ENCODE measurements at places on chromosomes 6 and 20.

DNA sequence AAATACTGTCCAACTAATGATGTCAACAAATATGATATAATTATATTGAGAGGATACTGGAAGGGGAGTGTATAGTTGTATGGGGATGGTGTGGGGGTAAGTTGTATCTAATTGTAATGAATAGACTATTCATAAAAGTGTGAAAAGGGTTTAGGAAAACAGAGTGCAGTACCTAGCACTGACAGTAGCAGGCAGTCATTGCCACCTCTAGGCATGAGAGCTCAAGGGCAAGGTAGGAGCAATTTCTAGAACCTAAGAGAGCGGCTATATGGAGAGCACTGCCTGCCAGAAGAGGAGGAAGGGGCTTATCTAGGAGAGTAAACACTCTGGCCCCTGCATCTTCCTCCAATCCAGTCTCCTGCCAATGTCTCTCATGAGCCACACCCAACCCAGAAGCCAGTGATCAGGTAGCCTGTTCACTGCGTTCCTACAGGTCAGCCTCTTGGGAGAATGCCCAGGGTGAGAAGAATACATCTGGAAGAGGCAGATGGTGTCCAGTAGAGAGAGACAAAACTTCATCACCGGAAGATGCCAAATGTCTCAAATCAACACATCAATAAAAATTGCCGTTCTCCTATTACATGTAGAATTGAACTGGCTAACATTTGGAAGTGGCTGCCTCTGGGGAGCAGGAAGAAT, 200.0 kb downstream of the LY86 start:
- no peak for DNase-seq

DNA sequence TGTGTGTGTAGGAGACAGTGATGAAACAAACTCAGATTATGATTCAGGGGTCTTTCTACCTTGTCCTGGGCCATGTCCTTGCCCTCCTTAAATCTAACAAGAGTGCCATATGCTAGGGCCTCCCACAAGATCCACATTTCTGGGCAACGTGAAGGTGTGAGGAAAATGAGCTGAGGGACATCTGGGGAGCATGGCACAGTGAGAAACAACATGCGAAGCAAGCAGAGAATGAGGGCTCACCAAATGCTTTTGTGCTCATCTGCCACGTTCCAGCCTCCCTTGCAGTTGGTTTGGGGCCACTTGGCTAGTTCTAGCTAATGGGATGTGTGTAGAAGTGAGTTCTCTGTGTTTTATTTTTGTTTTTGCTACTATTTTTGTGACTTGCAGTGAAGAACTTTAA, 21.4 kb upstream of the RNF182 start:
- no peak for DNase-seq

DNA sequence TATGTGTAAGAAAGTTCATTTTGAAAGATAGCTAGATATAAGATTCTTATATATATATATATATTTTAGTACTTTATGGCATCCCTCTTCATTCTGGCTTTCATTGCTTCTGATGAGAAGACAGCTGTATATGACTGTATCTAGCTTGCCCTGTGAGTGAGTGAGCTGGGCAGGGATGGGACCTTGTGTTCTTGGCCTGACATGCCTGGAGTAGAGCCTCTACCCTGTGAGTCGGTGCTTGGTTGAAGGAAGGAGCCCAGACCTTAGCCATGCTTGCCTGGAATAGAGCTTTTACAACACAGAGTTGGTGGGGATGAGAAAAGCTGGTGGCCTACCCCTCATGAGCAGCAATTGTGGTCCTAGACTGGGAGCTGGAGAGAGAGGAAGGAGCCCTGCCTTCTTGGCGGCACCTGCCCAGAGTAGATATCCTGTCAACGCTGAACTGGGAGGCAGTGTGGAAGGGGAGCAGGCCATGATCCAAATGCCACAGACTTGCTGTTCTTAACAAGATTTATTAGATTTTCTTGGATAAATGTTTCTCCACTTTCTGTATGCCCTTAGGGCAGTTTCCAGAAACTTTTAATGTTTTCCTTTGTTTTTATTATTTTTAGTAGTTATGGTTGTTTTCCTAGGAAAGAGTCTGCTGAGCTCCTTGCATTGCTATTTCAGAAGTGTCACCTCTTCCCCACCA, 31.6 kb downstream of the FIG4 start:
- DNase-seq: no peak

GRCh38 chr6:39428816-39429215, 106.3 kb upstream of the KCNK16 start:
- DNase-seq: no peak

- no peak for DNase-seq
These were observed 14.0 kb downstream of the RBL1 start for GRCh38 chr20:37081717-37082289.

DNA sequence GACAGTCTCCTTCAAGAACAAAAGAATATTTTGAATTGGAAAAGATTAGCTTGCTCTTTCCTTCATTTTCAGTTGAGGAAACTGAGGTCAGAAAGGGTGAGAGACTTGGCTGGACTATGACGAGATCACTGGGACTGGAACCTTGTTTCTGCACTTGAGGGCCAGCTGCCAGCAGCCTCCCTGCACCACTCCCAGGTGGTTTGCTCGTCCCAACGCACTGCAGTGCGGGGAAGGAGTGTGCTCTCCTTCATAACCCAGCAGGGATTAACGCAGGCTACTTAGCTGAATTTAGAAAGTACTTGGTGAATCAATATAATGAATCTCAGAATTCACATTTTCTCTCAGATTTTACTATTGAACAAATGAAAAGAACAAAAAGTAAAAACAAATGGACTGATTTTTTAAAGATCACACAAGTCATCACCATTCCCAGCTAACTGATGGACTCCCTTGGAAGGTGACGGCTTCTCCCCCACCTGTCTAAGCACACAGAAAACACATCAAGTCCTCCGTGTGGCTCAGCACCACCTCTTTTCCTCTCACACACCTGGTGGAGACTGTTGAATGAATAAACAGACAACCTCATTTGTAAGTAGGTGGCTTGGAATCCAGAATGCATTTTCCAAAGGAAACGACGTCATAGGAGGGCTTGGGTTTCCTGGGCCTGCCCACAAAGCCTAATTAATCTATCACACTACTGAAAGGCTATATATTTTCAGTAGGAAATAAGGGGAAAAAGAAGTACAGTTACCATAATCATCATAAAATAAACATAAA, 121.0 kb downstream of the QRSL1 start:
- DNase-seq: no peak

GRCh38 chr6:65979120-65979519, 272.1 kb upstream of the EYS start:
- no peak for DNase-seq

GRCh38 chr20:52847731-52848359, 124.3 kb upstream of the TSHZ2 start:
- DNase-seq: no peak

- DNase-seq: no peak
These were observed 52.9 kb downstream of the NOX3 start for GRCh38 chr6:155402656-155403304.

DNA sequence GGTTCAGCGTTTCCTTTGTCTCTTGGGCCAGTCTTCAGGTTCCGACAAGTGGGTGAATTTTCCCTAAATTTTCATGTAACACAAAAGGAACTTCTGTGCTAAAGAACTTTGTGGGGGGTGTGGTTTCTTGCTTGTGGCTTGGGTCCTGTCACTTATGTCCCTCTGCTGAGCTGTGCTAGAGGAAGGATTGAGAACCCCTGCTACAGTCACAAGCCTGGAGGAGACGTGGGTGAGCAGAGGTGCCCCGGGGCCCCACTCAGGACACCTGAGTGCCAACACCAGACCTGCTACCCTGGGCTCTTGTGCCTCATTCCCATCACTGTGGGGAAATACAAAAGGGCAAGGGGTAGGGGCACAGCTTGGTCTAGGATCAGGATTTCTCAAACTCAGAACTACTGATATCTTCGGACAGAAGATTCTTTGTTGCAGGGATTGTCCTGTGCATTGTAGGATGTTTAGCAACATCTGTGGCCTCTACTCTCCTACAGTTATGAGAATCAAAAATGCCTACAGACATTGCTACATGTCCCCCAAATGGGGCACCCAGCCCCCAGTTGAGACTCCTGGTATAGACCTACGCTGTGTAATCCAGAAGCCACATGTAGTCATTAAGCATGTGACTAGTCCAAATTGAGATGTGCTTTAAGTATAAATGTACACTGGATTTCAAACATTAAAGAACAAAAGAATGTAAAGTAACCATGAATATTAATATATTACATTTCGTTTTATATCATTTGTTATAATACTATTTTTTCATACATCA, 128.7 kb downstream of the LY86 start:
- no peak for DNase-seq

DNA sequence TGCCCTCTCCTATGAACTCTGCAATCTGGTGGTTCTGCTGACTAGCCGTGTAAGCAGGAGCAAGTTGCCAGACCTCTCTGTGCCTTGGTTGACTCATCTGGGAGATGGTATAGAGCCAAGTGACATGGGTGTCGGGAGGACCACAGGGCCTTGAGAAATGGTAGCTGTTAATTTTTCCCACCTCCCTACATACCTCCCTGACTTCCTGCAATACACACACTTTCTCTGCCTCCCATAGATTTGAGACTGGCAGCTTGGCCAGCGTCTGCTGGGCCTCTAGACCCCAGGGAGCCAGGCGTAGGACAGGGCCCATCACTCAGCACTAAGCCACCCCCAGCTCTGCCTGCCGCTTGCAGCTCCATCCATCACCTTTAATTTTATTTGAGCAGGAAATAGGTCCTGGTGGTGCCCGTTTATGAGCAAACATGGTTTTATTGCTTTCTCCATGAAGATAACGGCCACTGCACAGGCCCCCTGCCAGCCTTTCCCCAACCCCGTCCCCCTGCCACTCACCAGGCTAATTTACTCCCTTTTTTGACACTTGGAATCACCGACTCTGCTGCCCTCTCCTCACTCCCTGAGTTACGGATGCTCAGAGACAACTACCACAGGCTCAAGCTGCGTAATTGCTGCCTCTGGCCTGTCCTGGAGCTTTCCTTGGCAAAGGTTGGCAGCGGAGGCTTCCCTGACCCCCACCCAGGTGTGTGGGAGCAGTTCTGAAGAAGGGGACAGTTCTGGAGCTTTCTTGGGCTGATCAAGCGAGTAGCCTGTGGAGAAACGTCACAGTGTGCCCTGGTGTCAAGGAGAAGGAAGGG, 11.1 kb downstream of the GLP1R start:
- DNase-seq: no peak

GRCh38 chr6:111503660-111504059, 20.6 kb upstream of the REV3L start:
- DNase-seq: no peak

GRCh38 chr6:16618962-16619361, 142.3 kb downstream of the ATXN1 start:
- no peak for DNase-seq

- DNase-seq: no peak
These were observed 17.1 kb upstream of the MLN start for GRCh38 chr6:33820784-33821520.

- no peak for DNase-seq
These were observed 199.5 kb upstream of the KCNK16 start for GRCh38 chr6:39521958-39522357.

DNA sequence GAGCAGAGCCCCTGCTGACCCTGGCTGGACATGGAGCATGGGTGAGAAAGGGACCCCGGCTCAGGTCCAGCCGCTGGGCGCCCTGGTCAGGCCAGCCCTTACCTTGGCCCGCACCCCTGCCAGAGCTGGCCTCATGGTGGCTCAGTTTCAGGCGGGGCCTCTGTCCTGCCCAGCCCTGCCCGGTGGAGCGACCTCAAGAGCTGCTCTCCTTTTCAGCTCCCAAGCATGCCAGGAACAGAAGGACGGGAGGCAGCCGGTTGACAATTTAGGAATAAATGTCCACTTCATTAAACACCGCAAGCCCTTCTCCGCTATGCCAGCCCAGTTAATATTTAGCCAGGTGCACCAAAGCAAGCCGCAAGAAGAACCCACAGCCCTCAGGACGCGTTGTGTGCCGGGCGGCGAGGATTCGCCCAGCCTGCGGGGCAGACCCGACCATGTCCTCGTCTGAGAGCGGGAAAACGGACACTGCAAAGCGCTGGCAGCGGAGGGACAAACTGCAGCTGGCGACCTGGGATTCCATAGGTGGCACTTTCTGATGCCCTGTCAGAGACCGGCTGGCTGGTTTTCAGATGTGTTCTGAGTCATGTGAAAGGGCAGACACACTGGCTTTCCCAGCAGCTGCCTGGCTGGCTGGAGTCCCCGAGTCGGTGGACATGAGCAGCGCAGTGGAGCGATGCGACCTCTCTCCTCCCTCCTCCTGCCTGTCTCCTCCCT, 221.9 kb downstream of the TTLL2 start:
- DNase-seq: no peak

DNA sequence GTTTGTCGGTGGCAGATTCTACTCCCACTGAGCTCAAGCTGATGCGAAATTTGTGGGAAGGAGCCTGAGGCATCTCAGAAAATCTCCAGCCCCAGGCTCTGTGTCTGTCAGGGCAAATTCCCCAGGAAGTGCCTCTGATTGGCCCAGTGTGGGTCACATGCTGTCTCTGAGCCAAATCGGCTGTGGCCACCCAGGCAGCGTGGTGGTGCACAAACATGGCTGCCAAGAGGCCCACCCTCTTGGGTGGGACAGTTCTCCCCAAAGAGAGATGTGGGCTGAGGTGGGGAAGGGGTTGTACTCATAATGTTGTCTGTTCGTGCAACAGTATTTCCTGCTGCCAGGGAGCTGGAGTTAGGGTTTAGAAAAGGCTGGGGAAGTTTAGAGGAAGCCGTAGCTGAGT, 130.6 kb downstream of the BMP7 start:
- DNase-seq: no peak

- no peak for DNase-seq
These were observed 39.6 kb upstream of the PRSS35 start for GRCh38 chr6:83472767-83473166.

GRCh38 chr6:15522856-15523529, 139.8 kb downstream of the DTNBP1 start:
- no peak for DNase-seq

DNA sequence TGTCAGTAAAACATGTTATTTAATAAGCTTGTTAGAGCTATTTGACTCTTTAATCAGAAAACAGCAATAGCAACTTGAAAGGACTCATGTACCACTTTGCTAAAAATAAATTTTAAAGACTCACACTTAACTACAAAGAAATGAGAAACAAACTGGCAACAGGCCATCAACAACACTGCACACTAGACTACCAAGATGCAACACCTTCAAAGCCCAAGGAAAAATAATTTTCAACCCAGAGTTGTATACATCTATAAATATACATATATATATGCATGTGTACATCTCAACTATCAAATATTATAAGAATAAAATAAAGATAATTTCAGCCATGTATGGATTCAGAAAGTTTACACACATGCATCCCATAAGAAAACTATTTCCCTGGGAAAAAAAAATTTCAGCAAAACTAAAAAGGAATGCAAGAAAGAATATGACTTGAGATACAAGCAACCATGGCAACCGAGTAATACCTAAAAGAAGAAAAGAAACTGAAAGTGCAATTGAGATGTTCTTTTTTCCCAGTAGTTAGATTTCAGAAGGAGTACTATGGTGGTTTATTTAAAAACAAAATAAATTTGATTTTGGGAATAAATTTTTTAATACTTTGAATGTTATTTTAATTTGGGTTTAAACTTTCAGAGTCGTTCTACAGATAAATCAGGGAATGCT, 303.8 kb downstream of the UBE3D start:
- DNase-seq: no peak
